Aorta (tissue), 5 donors: ENCODE measurements at places on chromosomes 4 and X. TPM values are rescaled to one million over a fixed set of nuclear protein-coding genes. Genes with fewer than 3 reads are reported as not detected.
A peak's percentile ranks its signal among the peaks of the same experiment; 100 is the strongest.

GRCh38 chr4:99356992-99357391 is 4.4 kb upstream of the ADH1C start:
- H3K27me3 ChIP-seq: no peaks in the 10 kb centered on the region
- H3K4me1 ChIP-seq: no peaks in the 10 kb centered on the region
- H3K4me3 ChIP-seq: no peak overlapping the region

STOX2 gene
- 5.7 TPM for total RNA-seq

DNA sequence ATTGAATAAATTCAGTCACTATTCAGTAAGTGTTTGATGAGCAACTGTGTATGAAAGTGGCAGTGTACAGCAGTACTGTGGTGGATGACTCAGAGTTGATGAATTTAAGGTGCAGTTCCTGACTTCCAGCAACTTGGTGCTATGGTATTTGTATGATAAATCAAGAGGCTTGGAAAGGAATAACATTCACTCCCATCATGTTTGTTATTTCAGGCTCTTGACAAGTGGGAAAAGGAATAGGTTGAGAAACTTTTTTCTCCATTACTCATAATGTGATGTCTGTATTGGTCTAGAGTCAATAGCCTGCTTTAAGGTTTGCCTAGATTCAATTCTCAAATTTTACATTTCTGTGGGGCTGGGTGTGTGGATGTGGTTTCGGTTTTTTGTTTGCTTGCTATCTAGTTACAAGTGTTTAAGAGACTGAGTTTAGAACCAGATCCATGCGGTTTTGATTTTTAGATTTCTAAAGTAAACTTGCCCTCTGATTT is 35.1 kb upstream of the CYP2U1 start:
- no peaks in the 10 kb centered on the region for H3K27me3 ChIP-seq
- H3K4me1 ChIP-seq: peaks cover 6% of the 10 kb centered on the region
- DNase-seq: no peak
- no peak overlapping the region for H3K4me3 ChIP-seq

- H3K27me3 ChIP-seq: no peaks in the 10 kb centered on the region
- no peak overlapping the region for H3K4me3 ChIP-seq
- peaks cover 2% of the 10 kb centered on the region for H3K36me3 ChIP-seq
- H3K27ac ChIP-seq: no peak overlapping the region
Observed at GRCh38 chr4:94588896-94589693, 137.4 kb downstream of the PDLIM5 start.

- H3K4me3 ChIP-seq: no peak overlapping the region
- DNase-seq: peak; percentile 65
- H3K36me3 ChIP-seq: no peaks in the 10 kb centered on the region
- H3K4me1 ChIP-seq: no peaks in the 10 kb centered on the region
- H3K27me3 ChIP-seq: no peaks in the 10 kb centered on the region
Observed at GRCh38 chrX:13000301-13000811, 25.4 kb downstream of the TMSB4X start.

GRCh38 chr4:7253837-7254236 is 61.5 kb downstream of the SORCS2 start:
- no peak for DNase-seq
- no peaks in the 10 kb centered on the region for H3K27me3 ChIP-seq
- no peak overlapping the region for H3K27ac ChIP-seq

PPARGC1A gene
- 3.8 TPM for total RNA-seq

LCORL gene
- 14.7 TPM for total RNA-seq

TEX13B gene
- total RNA-seq: not detected

DNA sequence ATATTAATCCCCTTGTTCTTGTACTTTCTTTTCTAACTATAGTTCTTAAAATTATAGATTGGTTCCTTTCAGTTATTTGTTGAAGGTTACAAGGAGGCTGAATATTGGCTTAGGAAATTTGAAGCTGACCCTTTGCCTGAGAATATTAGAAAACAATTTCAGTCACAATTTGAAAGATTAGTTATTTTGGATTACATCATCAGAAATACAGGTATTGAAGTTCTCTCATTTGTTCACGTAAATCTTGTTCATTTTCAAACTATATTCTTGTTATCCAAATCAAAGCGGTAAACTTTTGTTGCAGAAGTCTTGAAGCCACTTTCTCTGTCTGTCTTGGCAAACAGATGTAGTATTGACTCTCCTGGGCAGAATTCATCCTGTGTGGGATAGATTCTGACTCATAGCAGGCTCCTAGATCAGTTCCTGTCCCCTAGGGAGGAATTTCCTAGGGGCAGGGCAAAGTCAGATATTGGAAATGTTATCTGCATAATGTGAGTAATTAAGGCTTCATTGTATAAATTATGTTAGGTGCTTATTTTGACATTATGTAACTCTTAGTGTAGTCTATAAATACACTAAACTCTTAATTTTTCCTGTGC is 25.2 kb downstream of the PI4K2B start:
- no peak overlapping the region for H3K27ac ChIP-seq
- no peaks in the 10 kb centered on the region for H3K27me3 ChIP-seq
- H3K4me3 ChIP-seq: no peak overlapping the region
- no peak for DNase-seq
- no peaks in the 10 kb centered on the region for H3K4me1 ChIP-seq
- H3K36me3 ChIP-seq: peaks cover 4% of the 10 kb centered on the region

EDA2R gene
- 5.9 TPM for total RNA-seq

SHOX gene
- not detected for total RNA-seq
